ENCODE measurements at places on chromosomes 2 and 18.
A peak's percentile ranks its signal among the peaks of the same experiment; 100 is the strongest.

DNA sequence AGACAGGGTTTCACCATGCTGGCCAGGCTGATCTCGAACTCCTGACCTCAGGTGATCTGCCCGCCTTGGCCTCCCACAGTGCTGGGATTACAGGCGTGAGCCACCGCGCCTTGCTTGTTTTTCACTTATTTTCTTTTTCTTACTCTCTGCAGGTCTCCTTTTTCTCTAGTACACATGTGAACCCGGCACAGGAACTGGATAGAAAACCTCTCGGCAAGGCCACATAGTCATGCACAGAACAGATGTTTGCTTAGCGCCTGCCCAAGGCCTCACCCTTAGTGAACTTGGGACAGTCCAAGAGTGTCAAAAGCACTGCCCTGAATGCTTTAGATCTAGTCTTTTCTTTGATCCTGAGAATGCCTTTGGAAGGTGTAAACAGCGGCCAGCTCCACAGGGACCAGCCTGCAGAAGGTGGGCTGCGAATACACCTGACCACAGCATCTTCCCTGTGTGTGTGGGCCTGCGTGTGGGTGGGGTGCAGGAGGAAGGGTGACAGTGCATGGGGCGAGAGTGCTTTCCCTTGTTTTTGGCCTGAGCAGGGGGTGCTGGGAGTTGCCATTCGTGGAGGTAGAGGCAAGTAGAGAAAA, 27.0 kb downstream of the IMPA2 start:
- no peak for DNase-seq

DNA sequence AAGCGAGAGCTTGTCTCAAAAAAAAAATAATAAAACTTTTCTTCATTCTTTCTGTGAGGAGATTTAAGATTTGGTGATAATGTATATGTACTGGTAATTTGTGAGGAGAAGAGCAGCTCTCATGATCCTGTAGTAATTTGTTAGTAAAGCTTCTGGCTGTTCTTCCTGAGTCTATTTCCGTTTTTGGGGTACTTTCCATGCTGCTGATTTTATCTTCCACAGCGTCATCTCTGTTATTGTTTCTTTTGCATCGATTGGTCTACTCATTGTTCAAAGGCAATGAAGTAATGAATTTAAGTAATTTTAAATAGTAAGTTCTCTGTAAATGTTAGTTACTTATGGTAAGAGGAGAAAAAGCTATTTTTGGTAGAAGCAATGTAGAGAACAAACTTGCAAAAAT, 12.0 kb downstream of the NDUFAF7 start:
- DNase-seq, result no peak

- no peak for DNase-seq
Measured at GRCh38 chr2:109613081-109613921, 465 bp downstream of the SEPTIN10 start.

DNA sequence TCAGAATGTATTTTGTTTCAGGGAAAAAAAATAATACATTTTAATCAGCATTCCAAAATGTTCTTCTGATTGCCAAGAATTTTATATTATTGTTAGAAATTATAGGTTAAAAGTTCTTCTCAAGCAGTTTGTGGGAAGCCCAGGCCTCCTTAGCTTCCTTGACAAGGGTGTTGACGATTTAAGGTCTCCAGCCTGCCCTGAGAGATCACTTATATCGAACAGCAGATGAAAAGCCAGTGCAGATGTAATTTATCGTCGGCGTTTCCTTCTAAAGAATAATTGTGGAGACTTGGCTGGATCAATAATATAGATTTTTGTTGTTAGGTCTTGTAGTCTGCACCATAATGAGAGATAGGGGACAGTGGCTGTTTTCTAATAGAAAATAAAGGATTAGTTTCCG, 280.6 kb downstream of the ZNF407 start:
- DNase-seq, result no peak

- no peak for DNase-seq
Measured at GRCh38 chr18:21054252-21054821, 57.3 kb downstream of the ROCK1 start.

GRCh38 chr2:38076710-38077430, 919 bp upstream of the CYP1B1 start:
- peak; percentile 95 for DNase-seq

DNA sequence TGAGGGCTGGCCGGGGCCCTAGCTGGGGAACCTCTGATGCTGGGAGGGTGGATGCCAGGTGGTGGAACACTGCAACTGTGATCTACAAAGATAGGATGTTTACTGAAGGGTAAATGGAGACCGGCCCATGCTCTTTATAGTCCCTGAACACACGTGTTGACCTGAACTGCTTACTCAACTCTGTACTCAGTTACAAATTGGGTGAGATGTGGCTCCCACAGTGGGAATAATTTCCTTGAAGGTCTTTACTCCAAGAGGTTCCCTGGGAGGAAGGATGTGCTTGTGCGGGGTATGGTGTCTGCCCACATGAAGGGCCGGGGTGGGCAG, 254.1 kb downstream of the PRKCE start:
- DNase-seq, result no peak

DNA sequence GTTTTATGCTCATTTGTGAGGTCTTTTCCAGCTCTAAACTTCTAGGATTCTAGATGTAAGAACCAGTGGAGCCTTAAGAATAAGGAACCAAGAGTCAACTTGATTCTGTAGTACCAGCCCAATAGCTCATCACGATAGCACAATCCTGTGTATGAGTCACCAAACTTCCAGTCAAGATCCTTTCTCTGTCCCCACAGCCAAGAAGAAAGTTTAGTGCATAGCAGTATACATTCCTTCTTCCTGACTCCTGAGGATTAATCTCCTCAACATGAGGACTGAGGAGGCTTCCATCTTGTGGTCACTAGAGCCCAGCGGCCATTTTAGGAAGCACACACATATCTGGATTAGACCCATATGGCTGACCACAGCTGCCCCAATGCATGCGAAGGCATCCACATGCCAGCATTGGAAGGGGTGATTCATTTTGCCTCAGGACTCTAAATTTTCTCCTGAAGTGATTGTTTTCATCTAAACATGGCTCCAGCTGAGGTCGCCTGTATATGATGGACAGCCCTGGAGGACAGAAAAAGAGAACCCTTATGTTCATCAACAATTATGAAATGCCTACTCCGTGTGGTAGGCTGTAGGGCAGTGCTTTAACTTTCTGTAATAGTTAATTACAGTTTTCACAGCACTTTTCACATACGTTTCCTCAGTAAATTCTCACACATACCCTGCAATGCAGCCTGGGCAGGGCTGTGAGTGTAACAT, 53.5 kb downstream of the RASGRP3 start:
- DNase-seq, result peak; percentile 98

- DNase-seq, result peak; percentile 37
Measured at GRCh38 chr2:166127217-166128155, at the start of gene SCN1A. Gene SCN1A (minus strand): TSS chr2:166128020. CDS start chr2:166073621, 54,399 bp downstream.

- DNase-seq, result no peak
Measured at GRCh38 chr2:187545238-187545751, 8.9 kb downstream of the TFPI start.

GRCh38 chr2:152458441-152458940, 123.5 kb downstream of the FMNL2 start:
- DNase-seq, result no peak

GRCh38 chr2:29446847-29447246, 331.6 kb downstream of the CLIP4 start:
- DNase-seq, result no peak

- no peak for DNase-seq
Measured at GRCh38 chr2:134408386-134408785, 154.5 kb downstream of the MGAT5 start.

GRCh38 chr2:152336854-152337510, 2.0 kb downstream of the FMNL2 start:
- no peak for DNase-seq

- no peak for DNase-seq
Measured at GRCh38 chr2:62208074-62208757, 12.3 kb downstream of the B3GNT2 start.

DNA sequence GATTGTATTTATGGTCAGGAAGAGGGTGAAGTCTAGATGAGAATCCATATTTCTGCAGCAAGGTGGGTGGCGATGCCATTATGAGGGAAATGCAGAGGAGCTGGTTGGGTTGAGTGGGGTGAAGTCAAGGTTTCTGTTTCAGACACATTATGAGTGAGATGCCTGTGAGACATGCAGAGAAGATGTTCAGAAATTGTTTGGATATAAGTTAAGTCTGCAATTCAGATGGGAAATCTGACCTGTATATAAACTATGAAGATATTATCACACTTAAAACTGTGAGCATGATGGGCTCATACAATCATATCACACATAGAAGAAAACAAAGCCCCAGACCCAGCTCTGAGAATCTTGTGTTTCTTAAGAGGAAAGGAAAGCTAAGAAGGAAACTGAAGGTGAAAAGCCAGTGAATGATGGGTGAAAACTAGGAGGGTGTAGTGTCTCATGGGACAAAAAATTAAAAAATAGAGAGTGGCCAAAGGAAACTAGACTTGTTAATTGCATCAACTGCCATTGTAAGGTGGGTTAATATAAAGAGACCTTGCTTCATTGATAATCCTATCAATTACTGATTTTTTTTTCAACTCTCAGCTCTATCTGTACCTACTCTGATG, 14.2 kb downstream of the GALNT5 start:
- DNase-seq, result no peak

- DNase-seq, result no peak
Measured at GRCh38 chr18:37385846-37386778, 179.5 kb downstream of the CELF4 start.

DNA sequence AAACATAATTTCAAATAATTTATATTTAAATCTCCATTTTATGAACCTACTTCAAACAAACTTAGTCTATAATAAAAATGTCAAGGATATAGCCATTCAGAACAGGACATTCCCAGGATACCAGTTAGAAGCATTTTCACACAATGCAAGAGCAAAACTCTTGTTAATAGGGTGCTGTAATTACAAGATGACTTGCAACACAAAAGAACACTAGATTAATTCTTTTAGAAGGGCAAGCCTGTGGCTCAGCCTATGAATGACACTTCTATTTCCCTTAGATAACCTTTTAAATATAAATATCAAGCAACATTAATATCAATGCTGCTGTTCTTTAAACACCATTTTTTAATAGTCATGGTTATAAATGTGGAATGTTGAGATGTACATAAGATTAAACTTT, 157.9 kb upstream of the SCN7A start:
- no peak for DNase-seq

DNA sequence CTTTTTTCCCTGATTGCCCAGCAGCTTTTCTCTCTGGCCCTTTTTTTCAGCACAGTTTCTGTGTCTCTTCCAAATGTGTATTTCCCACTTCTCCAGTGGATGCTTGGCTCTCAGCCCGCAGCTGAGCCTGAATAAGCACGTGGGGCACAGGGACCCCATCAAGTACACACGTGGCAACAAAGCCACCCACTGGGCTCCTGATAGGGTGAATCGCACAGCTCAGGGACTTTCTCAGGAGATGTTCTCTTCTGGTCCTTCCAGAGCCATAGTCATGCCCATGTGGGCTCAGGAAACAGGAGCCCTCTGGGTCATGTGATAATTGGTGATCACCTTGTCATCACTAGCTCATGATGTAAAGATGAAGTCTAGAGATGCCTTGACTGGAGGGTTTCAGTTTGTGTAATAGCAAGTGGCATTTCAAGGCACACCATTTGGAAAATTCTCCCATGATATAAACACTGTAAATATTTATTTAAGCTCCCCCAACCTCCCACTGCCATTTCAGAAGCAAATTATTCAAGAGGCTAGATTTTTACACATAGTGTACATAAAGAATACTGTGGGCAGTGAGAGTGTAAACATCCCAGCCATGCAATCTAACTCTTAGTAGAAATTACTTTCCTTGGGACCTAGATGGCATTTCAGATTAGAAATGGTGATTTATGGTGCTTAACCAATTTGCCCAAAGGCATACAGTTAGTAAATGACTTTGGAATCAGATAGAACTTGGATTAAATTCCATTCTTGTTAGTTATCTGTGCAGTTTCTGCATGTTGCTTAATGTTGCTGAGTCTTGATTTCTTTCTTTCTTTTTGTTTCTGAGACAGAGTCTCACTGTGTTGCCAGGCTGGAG, 597.5 kb downstream of the SLC4A3 start:
- DNase-seq, result peak; percentile 88

GRCh38 chr2:58900246-58901027, 659.3 kb upstream of the FANCL start:
- DNase-seq, result no peak

DNA sequence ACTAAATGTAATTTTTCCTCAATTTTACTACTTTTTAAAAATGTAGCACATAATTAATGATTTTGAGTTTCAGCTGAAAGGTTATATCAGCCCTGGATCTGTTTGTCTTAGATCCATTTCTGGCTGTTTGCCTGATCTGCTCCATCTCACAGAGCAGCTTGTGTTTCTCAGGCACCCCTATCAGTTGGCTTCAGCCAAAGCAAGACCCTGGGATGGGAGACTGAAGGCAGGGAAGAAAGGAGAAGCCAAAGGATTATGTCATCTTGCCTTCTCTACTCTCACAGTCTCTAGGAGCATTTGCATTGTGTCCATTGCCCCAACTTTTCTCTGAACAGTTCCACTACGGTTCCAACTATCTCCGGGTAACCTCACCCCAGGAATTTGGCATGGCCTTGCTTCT, 110.5 kb downstream of the CCDC148 start:
- no peak for DNase-seq

GRCh38 chr2:162156149-162156548, 4.1 kb upstream of the GCG start:
- DNase-seq, result no peak

DNA sequence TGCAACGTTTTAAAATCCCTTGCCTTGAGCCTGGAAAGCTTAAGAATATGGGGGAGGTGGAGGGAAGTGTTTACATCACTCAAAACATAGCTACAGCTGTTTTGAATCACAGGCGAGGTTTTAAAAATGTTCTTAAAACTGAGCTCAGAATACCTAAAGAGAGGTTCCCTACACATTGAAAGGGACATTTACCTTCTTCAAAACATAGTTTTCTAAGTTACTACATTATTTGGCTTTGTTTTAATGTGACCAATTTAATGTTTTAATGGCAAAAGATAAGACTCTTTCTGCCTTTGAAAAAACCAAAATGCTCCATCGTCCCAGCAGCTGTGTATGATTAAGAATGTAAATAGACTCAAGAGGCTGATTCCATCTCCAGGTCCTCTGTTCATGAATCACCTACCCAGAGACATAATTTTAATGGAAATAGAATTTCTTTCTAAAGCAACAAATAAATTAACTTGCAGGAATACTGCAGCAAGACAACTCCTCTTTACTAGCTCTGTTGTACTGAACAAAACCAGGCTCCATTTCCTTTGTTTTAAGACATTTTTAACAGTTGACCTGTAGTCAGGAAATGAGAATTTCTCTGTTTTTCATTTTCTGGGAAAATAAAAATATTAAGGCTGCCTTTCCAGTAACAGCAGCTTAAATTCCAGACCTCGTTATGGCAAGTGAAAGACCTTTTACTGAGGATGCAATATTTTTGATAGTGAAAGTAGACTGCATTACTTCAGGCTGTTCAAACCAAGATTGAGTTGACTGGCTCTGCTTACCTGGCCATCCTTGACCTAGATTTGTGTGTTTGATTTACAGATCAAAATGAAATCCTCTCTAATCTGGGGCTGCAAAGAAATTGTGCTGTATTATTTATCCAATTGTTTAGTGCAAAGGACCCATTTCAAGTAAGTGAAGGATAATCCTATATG, 33.7 kb upstream of the WDR75 start:
- peak; percentile 57 for DNase-seq

Data from AG09309 (cell line).